ENCODE measurements at places on chromosomes 3 and 15.

- peaks cover 4% of the 10 kb centered on the region for H3K36me3 ChIP-seq
- no peak overlapping the region for H3K27ac ChIP-seq
- no peaks in the 10 kb centered on the region for H3K4me1 ChIP-seq
Observed at GRCh38 chr15:58909616-58910015, 23.9 kb downstream of the SLTM start.

DNA sequence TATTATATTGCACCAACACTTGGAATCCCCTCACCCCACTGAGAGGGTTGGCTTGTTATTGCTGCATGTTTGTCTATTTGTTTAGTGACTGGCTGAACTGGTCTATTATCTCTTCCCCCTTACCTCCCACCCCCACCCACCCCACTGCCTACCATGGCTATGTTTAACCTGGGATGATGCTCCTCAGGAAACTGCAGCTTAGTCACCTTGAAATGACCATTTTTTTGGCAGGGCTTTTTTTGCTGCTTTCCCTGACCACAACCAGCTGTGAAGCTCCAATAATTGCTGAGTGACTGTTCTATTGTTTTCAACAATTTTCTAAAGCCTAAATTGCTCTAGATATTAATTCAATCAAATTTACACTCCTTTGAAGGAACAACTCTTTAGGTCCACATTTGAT, 137.9 kb upstream of the CADM2 start:
- no peaks in the 10 kb centered on the region for H3K36me3 ChIP-seq
- H3K4me1 ChIP-seq: no peaks in the 10 kb centered on the region
- no peaks in the 10 kb centered on the region for H3K27me3 ChIP-seq
- DNase-seq: no peak
- no peak overlapping the region for H3K27ac ChIP-seq
- no peak overlapping the region for H3K4me3 ChIP-seq

GRCh38 chr3:84444726-84445521, 513.9 kb upstream of the CADM2 start:
- DNase-seq: no peak
- no peak overlapping the region for H3K27ac ChIP-seq
- no peaks in the 10 kb centered on the region for H3K27me3 ChIP-seq
- no peaks in the 10 kb centered on the region for H3K4me1 ChIP-seq

- no peaks in the 10 kb centered on the region for H3K36me3 ChIP-seq
- no peaks in the 10 kb centered on the region for H3K4me1 ChIP-seq
- no peak overlapping the region for H3K27ac ChIP-seq
- no peak for DNase-seq
- H3K27me3 ChIP-seq: no peaks in the 10 kb centered on the region
Observed at GRCh38 chr3:557972-558371, 361.4 kb downstream of the CHL1 start.

- DNase-seq: no peak
- H3K27me3 ChIP-seq: no peaks in the 10 kb centered on the region
- no peak overlapping the region for H3K4me3 ChIP-seq
- H3K4me1 ChIP-seq: peaks cover 58% of the 10 kb centered on the region
- no peaks in the 10 kb centered on the region for H3K36me3 ChIP-seq
Observed at GRCh38 chr3:194128202-194128918, 7.6 kb upstream of the HES1 start.

DNA sequence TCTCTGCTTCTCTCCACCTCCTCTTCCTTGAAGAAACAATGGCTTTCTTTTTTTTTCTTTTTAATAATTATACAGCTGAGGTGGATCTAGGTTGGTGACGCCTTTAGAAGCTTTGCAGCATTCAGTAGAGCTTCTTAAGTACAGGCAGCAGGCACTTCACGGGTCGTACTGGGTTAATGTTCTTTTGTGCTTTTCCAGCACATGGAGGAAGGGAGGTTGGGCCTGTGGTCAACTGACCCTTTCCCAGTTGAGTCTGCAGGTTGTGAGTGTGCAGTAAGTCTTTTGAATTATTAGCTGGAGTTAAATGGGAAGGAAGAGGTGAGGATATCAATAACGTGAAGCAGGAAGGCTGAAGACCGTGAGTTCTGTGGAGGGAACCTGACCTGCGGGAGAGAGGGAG, 7.0 kb downstream of the TRAK1 start:
- no peak overlapping the region for H3K4me3 ChIP-seq
- H3K4me1 ChIP-seq: peaks cover 9% of the 10 kb centered on the region
- no peak for DNase-seq
- H3K27me3 ChIP-seq: no peaks in the 10 kb centered on the region
- no peak overlapping the region for H3K27ac ChIP-seq
- no peaks in the 10 kb centered on the region for H3K36me3 ChIP-seq

GRCh38 chr3:58386626-58387365, 46.8 kb downstream of the PDHB start:
- DNase-seq: no peak
- no peaks in the 10 kb centered on the region for H3K36me3 ChIP-seq
- H3K4me1 ChIP-seq: peaks cover 22% of the 10 kb centered on the region
- H3K27me3 ChIP-seq: no peaks in the 10 kb centered on the region

- no peaks in the 10 kb centered on the region for H3K4me1 ChIP-seq
- DNase-seq: no peak
- H3K4me3 ChIP-seq: no peak overlapping the region
Observed at GRCh38 chr3:139455855-139456254, 20.5 kb downstream of the RBP2 start.

- H3K4me1 ChIP-seq: no peaks in the 10 kb centered on the region
- H3K27ac ChIP-seq: no peak overlapping the region
- no peak overlapping the region for H3K4me3 ChIP-seq
- no peaks in the 10 kb centered on the region for H3K27me3 ChIP-seq
- no peak for DNase-seq
Observed at GRCh38 chr3:175664911-175665310, 805.8 kb downstream of the NAALADL2 start.

DNA sequence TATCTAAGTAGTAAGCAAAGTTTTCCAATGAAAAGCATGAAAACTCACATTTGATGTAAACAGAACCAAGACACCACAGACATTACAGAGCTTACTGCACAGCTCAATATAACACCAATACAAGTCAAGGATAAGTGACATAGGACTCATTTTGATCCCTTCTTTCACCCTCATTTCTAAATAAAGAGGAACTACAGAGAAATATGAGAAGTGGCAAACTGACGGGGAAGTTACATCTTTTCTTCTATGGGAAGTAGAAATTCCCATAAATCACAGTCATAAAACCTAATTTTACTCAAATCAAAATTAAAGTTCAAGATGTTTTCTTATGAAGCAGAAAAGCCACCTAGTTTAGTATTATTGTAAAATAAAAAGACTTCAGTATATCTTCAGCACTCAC, 3.8 kb downstream of the ATG3 start:
- DNase-seq: no peak
- peaks cover 24% of the 10 kb centered on the region for H3K4me1 ChIP-seq
- no peaks in the 10 kb centered on the region for H3K27me3 ChIP-seq
- no peaks in the 10 kb centered on the region for H3K36me3 ChIP-seq
- no peak overlapping the region for H3K27ac ChIP-seq

- peaks cover 12% of the 10 kb centered on the region for H3K4me1 ChIP-seq
- no peak for DNase-seq
- no peaks in the 10 kb centered on the region for H3K27me3 ChIP-seq
- H3K36me3 ChIP-seq: no peaks in the 10 kb centered on the region
- H3K4me3 ChIP-seq: no peak overlapping the region
- H3K27ac ChIP-seq: no peak overlapping the region
Observed at GRCh38 chr3:185767002-185767688, 57.7 kb downstream of the IGF2BP2 start.

GRCh38 chr15:51992953-51993352, 21.4 kb upstream of the LEO1 start:
- DNase-seq: no peak
- H3K27me3 ChIP-seq: no peaks in the 10 kb centered on the region
- H3K4me3 ChIP-seq: no peak overlapping the region
- H3K36me3 ChIP-seq: no peaks in the 10 kb centered on the region
- no peak overlapping the region for H3K27ac ChIP-seq

- H3K36me3 ChIP-seq: no peaks in the 10 kb centered on the region
- no peak overlapping the region for H3K27ac ChIP-seq
- DNase-seq: no peak
Observed at GRCh38 chr15:52303093-52303772, 7.6 kb upstream of the MYO5C start.

DNA sequence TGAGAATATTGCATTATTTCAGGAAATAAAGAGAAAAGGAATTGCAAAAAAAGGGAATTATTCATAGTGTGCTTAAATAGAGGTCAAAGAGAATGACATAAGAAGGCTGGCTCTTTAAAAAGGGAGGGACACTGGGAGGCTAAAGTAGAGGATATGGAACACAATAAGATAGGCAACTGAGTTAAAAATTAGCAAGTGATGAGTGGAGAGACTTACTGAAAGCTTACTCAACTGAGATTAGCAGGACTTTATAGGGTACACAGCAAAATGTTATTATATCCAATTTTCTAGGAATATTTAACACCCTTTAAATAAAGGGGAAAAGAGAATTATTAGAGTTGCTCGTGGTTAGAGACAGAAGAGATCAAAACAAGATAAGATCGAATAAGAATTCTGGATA, 375.2 kb downstream of the LSAMP start:
- no peak overlapping the region for H3K4me3 ChIP-seq
- no peaks in the 10 kb centered on the region for H3K4me1 ChIP-seq
- no peaks in the 10 kb centered on the region for H3K36me3 ChIP-seq
- no peaks in the 10 kb centered on the region for H3K27me3 ChIP-seq
- no peak overlapping the region for H3K27ac ChIP-seq

GRCh38 chr3:35484929-35485530, 154.3 kb upstream of the ARPP21 start:
- no peaks in the 10 kb centered on the region for H3K36me3 ChIP-seq
- no peak overlapping the region for H3K27ac ChIP-seq

DNA sequence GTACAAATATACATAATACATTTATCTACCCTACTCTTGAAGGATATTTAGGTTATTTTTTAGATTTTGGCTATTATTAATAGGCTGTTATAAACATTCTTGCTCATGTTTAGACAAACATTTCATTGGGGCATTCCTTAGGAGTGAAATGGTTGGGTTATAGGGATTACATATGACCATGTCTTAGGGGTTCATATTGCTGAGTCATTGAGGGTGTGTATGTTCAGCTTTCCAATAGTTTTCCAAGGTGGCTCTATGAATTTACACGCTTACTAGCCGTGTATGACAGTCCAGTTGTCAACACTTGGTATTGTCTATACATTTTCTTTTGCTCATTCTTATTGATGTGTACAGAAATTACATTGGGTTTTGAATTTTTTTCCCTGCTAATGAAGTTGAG, 125.8 kb downstream of the OXSM start:
- H3K27ac ChIP-seq: no peak overlapping the region
- no peak overlapping the region for H3K4me3 ChIP-seq
- no peaks in the 10 kb centered on the region for H3K36me3 ChIP-seq
- H3K4me1 ChIP-seq: no peaks in the 10 kb centered on the region
- H3K27me3 ChIP-seq: no peaks in the 10 kb centered on the region
- DNase-seq: no peak

DNA sequence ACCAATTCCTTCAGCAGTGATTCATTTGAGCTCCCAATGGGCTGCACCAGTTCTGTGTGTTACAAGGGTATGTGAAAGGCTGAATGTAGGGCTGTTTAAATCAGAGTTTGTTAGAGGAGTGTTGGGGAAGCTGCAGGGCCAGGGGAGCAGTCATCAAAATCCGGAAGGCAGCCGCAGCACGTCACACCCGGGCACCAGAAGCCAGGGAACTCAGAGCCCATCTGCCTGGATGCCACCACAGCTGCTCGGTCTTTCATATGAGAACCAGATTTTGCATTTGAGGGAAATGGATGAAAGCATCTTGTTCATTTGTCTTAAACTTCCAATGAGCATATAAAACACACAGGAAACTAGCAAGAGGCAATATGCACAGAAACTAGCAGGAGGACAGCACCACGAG, 24.2 kb upstream of the NEO1 start:
- H3K4me1 ChIP-seq: no peaks in the 10 kb centered on the region
- H3K27ac ChIP-seq: no peak overlapping the region
- no peak for DNase-seq

- no peak overlapping the region for H3K4me3 ChIP-seq
- H3K27me3 ChIP-seq: no peaks in the 10 kb centered on the region
- no peaks in the 10 kb centered on the region for H3K36me3 ChIP-seq
- no peak overlapping the region for H3K27ac ChIP-seq
- H3K4me1 ChIP-seq: peaks cover 20% of the 10 kb centered on the region
Observed at GRCh38 chr3:9248522-9249271, 749 bp downstream of the SRGAP3 start.

GRCh38 chr3:189961522-189962161, 159.1 kb downstream of the P3H2 start:
- DNase-seq: peak; percentile 81
- no peak overlapping the region for H3K27ac ChIP-seq
- no peaks in the 10 kb centered on the region for H3K27me3 ChIP-seq
- H3K36me3 ChIP-seq: no peaks in the 10 kb centered on the region
- H3K4me1 ChIP-seq: no peaks in the 10 kb centered on the region

DNA sequence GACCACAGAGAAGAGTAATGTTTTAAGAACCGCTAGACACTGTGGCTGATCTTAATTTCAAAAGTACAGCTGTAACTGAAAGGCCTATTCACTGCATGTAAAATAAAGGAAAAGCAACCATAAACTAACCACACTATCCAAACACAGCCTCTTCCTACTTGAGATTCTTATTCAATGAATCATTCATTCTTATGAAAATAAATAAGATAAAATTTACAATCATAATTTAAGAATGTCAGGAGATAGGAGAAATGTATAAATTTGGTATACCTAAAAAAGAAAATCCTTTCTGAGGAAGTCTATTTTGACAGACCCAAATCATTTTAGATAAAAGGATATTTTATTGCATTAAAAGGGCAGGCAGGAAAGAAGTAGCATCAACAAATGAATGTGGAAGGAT, 533.5 kb upstream of the ZNF385D start:
- no peaks in the 10 kb centered on the region for H3K36me3 ChIP-seq
- DNase-seq: no peak

GRCh38 chr15:24676431-24676830, 856 bp downstream of the NPAP1 start:
- H3K27ac ChIP-seq: no peak overlapping the region
- no peaks in the 10 kb centered on the region for H3K36me3 ChIP-seq
- H3K27me3 ChIP-seq: no peaks in the 10 kb centered on the region
- H3K4me1 ChIP-seq: no peaks in the 10 kb centered on the region
- H3K4me3 ChIP-seq: no peak overlapping the region

GRCh38 chr3:120780977-120781376, 38.4 kb downstream of the GTF2E1 start:
- H3K4me3 ChIP-seq: no peak overlapping the region
- H3K4me1 ChIP-seq: peaks cover 3% of the 10 kb centered on the region
- no peak for DNase-seq

GRCh38 chr3:184261270-184261853, at the start of gene CAMK2N2:
TSS of gene CAMK2N2 (minus strand) at chr3:184261553. CDS start at chr3:184261285, 268 bp downstream.
- H3K4me1 ChIP-seq: peaks cover 30% of the 10 kb centered on the region
- H3K27me3 ChIP-seq: no peaks in the 10 kb centered on the region
- H3K4me3 ChIP-seq: peak within 1 kb of the TSS; percentile 34
- no peaks in the 10 kb centered on the region for H3K36me3 ChIP-seq
- DNase-seq: peak; percentile 97

- H3K4me1 ChIP-seq: peaks cover 44% of the 10 kb centered on the region
- no peak overlapping the region for H3K27ac ChIP-seq
- no peak overlapping the region for H3K4me3 ChIP-seq
- peak; percentile 50 for DNase-seq
- no peaks in the 10 kb centered on the region for H3K27me3 ChIP-seq
- H3K36me3 ChIP-seq: peaks cover 3% of the 10 kb centered on the region
Observed at GRCh38 chr15:65512807-65513416, 4.6 kb downstream of the DPP8 start.

- H3K27me3 ChIP-seq: no peaks in the 10 kb centered on the region
- no peak overlapping the region for H3K4me3 ChIP-seq
- H3K4me1 ChIP-seq: peaks cover 28% of the 10 kb centered on the region
- DNase-seq: peak; percentile 96
- no peaks in the 10 kb centered on the region for H3K36me3 ChIP-seq
Observed at GRCh38 chr3:43769097-43769884, 78.6 kb downstream of the ABHD5 start.

Data from body of pancreas (tissue), 4 donors.